ENCODE measurements at places on chromosomes 1 and 21.

DNA sequence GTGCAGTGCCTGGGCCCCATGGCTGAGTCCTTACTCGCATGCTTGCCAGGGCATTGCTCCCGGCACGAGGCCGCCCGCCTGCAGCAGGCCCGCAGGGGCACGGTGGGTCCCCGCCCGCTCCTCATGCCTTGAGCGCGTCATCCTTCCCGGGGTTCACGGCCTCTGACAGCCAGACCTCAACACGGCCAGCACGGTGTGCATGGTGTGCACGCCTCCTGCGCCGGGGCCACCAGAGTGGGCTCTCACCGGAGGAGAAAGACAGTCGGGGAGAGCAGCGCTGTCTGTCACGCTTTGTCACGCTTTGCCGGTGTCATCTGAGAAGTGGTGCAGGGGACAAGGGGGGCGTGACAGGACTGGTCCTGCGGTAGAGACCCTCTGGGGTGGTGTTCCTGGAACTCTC is 11.9 kb upstream of the COL18A1 start:
- DNase-seq = no peak

- DNase-seq = peak; percentile 62
These were observed 4.0 kb downstream of the ZBTB7B start for GRCh38 chr1:155006601-155007101.

GRCh38 chr1:918353-918752 is 5.4 kb upstream of the SAMD11 start:
- no peak for DNase-seq

GRCh38 chr1:24198766-24199165 is 11.7 kb upstream of the IFNLR1 start:
- DNase-seq = no peak

- DNase-seq = no peak
These were observed 1.1 kb downstream of the GRIK1 start for GRCh38 chr21:29938776-29939103.

DNA sequence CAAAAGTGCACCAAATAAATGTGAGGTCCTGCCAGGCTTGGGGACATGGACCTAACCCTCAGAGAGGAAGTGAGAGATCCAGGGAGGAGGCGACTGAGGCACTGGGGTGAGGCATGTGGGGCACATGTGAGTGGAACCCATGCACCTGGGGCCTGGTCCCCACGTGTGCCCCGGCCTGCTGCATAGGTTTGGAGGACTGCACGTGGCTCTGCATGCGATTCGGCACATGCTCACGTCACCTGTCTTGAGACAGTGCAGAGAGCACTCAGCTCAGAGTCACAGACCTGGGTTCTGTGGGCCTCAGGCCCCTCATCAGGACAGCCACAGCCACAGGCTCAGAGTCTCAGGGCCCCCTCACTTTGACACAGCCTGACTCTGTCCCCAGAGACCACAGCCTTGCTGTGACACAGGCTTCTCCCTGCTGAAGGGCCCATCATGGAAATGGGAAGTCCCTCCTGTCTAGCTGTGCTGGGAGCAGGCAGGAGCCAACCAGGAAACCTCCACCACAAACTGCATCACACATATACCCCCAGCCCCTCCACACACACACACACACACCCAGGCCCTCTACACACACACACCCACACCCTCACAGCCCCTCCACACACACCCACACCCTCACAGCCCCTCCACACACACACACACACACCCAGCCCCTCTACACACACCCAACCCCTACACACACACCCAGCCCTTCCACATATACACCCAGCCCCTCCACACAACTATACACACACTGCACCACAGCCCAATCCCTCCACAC is 48.2 kb downstream of the SLC9A1 start:
- DNase-seq = no peak

DNA sequence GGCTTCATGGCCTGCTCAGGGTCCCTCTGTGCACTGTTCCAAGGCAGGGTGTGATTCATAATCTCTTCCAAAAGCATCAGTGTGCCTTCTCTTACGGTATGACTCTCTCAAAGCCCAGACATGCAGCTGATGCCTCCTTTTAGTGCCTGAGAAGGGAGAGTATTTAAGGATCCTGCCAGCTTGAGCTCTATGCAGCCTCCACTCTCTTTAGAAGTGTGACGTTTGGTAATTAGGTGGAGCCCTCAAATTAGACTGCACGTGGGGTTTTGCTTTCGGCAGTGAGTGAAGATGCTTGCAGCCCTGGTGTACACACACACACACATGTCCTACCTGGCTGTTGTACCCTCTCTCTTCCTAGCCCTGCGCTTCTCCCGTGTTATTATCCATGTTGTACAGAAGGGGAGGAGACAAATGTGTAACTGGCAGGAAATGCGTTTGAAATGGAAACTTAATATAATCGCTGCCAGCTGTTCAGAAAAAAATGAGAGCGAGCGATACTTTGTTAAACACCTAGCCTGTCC is 2.6 kb upstream of the C1orf174 start:
- DNase-seq = peak; percentile 40

- DNase-seq = peak; percentile 73
These were observed 135.9 kb downstream of the TM2D1 start for GRCh38 chr1:61588736-61589672.
